ENCODE measurements at places on chromosomes 2 and 18.
A peak's percentile ranks its signal among the peaks of the same experiment; 100 is the strongest.

GRCh38 chr2:179059026-179059700 is 9.2 kb upstream of the CCDC141 start:
- DNase-seq, result no peak

GRCh38 chr2:216031960-216032689 is 18.8 kb upstream of the MREG start:
- DNase-seq, result no peak

DNA sequence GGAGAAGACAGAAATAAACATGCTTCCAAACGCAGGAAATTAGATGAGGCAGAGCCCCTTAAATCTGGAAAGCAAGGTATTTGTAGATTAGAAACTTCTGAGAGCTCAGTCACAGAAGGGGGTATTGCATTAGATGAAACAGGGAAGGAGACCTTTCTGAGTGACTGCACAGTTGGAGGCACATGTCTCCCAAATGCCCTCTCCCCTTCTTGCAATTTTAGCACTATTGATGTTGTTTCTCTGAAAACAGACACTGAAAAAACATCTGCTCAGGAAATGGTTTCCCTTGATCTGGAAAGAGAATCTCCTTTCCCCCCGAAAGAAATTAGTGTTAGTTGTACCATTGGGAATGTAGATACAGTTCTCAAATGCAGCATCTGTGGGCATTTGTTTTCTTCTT is 33.5 kb downstream of the ZNF407 start:
- no peak for DNase-seq

- no peak for DNase-seq
Observed at GRCh38 chr2:129254718-129255117, 724.7 kb upstream of the RAB6C start.

DNA sequence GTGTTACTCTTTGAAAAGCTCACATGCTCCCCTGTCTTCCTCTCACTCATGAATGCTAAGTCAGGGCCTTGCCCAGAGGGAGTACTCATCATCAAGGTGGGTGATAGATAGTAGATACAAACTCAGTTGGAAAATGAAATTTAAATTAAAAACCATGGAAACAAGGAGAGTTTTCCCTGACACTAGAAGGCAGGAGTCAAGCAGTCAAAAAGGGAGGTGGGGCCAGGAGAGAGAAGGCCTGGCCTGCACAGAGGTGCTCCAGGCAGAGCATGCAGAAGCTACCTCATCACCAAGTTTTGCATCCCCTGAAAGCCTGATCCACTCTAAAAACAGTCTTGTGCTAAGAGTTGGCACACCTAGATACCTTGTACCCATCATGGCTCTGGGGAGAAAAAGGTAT is 143.7 kb downstream of the MYO5B start:
- no peak for DNase-seq

GRCh38 chr2:74511104-74511989 is 2.9 kb upstream of the TLX2 start:
- DNase-seq, result no peak

- peak; percentile 3 for DNase-seq
Observed at GRCh38 chr2:147844697-147845410, at the start of gene ACVR2A. Gene ACVR2A (plus strand): TSS chr2:147845029. CDS start chr2:147845153, 124 bp downstream.

GRCh38 chr2:64204703-64205102 is 60.5 kb upstream of the PELI1 start:
- DNase-seq, result no peak

- DNase-seq, result no peak
Observed at GRCh38 chr2:3044587-3045317, 332.9 kb downstream of the EIPR1 start.

GRCh38 chr2:189300916-189301315 is 121.4 kb upstream of the COL5A2 start:
- DNase-seq, result no peak

DNA sequence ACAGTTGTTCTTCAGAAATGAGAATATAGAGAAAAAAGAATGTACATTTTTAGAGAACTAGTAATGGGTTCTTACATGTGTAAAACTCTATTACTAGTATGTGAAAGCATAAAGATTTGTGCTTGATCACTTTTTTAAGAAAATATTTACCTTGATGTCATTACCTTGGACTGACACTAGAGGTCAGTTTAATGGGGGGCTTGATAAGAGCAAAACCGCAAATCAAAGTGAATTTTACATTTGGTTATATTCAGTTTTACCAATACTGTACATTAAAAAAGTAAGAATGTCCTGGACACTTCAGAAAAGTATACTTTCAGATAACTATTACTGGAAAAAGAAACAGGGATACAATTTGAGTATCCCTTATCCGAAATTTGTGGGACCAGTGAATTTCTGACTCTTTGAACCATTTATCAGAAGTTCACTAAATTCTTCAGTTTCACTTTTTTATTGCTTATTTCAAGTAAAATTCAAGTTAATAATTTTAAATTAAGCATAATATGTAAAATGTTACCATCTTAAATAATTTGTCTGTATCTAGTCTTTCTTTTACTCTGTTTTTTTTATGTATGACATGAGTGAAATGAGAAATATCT is 1149.5 kb downstream of the DSC3 start:
- no peak for DNase-seq

Data from stimulated activated CD8-positive, alpha-beta memory T cell treated with anti-CD3 and anti-CD28 coated beads, Interleukin-7, amount 100 ng/mL, for 4 hours (primary cell).